Stimulated activated CD8-positive, alpha-beta memory T cell treated with anti-CD3 and anti-CD28 coated beads, Interleukin-4, amount 100 ng/mL, for 48 hours (primary cell): ENCODE measurements at places on chromosomes 5 and 9.

- DNase-seq = no peak
Observed at GRCh38 chr9:112554516-112554915, 67.9 kb downstream of the KIAA1958 start.

- DNase-seq = no peak
Observed at GRCh38 chr9:109478051-109478563, 20.0 kb downstream of the PTPN3 start.

DNA sequence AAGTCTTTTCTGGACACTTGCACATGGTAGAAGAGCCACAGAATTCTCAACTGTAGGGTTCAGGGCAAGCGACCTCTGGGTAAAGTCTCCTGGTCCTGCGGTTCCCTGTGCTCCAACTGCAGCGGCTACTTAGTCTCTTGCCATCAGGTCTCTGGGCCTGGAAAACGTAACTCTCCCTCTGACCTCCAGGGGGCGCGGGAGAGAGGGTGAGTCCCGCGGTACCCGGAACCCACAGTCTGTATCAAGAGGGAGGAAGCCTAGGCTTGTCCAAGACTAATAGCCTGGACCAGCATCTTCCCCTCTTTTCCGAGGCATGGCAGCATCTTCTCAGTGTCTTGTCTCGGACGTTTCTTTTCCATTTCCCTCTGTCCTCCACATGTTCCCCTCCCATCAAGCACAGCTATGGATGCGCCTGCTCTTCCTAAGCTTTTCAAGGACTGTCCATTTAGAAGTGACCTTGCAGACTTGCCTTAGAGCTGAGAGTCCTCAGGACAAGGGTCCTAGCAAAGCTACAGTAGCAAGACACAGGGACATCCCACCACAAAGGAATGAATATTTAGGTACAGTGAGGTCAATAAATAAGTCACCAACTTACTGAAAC lies 59.3 kb downstream of the FSTL4 start:
- DNase-seq = peak; percentile 76

DNA sequence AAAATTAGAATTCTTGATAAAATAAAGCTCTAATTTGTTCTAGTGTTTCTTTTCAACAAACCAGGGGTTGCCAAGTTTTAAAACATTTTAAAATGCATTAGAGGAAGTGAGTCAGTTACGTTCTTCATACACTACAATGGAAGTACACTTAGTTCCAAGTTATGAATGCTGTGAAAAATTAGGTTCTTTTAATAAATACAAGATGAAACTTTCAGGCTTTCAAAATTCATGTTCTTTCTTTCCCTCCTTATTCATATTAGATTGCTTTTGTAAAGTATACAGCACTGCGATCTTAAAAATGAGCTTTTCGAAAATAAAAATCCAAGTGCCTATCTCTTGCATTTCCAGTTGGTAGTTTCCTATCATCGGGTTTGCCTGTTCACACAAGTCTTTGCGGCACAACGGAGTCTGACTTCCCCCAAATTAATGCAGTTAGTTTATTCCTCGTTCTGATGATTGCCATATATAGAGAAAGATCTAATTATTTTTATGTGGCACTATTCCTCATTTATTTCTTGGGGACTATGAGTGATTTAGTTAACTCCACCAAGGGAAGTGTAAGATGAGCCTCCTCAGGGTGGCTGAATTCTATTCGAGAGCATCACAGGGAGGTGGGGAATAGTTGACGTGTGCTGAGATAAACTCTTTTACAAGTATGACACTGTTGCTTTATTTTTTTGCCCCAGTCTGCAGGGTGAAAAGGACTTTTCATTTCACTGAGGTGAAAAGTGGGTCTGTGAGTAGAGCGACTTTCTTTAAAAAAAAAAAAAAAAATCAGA lies 238.2 kb downstream of the CD180 start:
- no peak for DNase-seq
